ENCODE measurements at places on chromosomes 11 and 22. TPM values are rescaled to one million over a fixed set of nuclear protein-coding genes. Genes with fewer than 3 reads are reported as not detected.

Gene SLC35F2
- 9.9 TPM for total RNA-seq

Gene ANGPTL5
- 0.09 TPM for total RNA-seq

Gene TMEM179B
- 39.4 TPM for total RNA-seq

Gene OR52I1
- total RNA-seq = not detected

- no peak for DNase-seq
Measured at GRCh38 chr11:35177370-35177769, 38.4 kb downstream of the CD44 start.

Measured in fibroblast of the aortic adventitia (primary cell).